Lower lobe of right lung (tissue), 2 donors: ENCODE measurements at places on chromosomes 5 and 9. TPM values are rescaled to one million over a fixed set of nuclear protein-coding genes. Genes with fewer than 3 reads are reported as not detected.
A peak's percentile ranks its signal among the peaks of the same experiment; 100 is the strongest.

DNA sequence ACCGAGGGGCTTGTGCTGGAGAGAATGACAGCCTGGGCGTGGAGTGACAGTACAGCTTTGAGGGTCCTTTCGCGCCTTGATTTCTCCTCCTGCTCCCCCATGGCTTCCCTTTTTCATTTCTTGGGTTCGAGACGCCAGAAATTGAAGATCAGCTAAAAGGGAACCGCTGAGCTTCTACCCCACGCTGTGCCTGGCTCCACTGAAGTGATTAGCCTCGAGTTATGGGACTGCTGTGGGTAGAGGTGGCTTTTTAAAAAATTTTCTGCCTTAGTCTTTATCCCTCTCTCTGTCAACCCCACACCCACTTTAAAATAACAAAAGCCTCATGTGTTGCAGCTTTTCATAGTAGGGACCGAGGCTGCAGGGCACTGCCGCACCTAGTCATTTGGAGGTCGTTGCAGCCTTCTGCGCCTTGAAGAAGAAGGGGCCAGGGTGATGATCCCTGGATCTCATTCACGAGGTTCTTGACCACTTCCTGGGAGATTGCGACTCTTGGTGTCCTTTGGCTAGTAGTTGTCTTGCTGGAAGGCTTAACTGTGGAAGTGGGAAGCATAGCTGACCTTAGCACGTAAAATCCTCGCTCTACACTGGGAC is 603 bp downstream of the PPIP5K2 start:
- no peaks in the 10 kb centered on the region for H3K36me3 ChIP-seq
- peak overlapping the region; percentile 75 for H3K4me3 ChIP-seq
- DNase-seq = no peak
- H3K27me3 ChIP-seq = no peaks in the 10 kb centered on the region
- H3K27ac ChIP-seq = peak overlapping the region; percentile 95

DNA sequence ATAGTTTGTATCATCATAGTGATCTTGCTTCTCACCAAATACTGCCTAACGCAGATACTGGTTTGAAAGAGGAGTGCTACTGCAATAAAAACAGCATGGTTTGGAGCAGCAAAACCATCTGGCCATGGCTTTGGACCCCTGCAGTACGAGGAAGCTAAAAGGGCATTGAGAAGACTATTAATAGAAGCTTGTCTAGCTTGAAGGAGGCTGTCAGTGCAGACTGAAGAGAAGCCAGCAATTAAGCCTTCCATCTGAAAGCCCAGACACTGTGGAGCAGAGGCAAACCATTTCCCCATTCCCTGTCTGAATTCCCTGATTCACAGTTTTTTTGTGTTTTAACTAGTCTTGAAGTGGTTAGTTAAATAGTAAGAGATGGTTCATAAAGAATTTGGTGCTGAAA is 281.6 kb downstream of the PTPRD start:
- H3K4me3 ChIP-seq = no peak overlapping the region
- DNase-seq = no peak
- no peaks in the 10 kb centered on the region for H3K36me3 ChIP-seq

- no peaks in the 10 kb centered on the region for H3K27me3 ChIP-seq
- no peak for DNase-seq
- no peak overlapping the region for H3K4me3 ChIP-seq
- H3K36me3 ChIP-seq = no peaks in the 10 kb centered on the region
- no peak overlapping the region for H3K27ac ChIP-seq
Measured at GRCh38 chr5:67045816-67046740, 150.5 kb downstream of the CD180 start.

The TAF1L gene
- total RNA-seq = not detected

- no peak for DNase-seq
- H3K4me3 ChIP-seq = no peak overlapping the region
- H3K27ac ChIP-seq = no peak overlapping the region
Measured at GRCh38 chr5:72895758-72896157, 60.1 kb upstream of the FCHO2 start.

DNA sequence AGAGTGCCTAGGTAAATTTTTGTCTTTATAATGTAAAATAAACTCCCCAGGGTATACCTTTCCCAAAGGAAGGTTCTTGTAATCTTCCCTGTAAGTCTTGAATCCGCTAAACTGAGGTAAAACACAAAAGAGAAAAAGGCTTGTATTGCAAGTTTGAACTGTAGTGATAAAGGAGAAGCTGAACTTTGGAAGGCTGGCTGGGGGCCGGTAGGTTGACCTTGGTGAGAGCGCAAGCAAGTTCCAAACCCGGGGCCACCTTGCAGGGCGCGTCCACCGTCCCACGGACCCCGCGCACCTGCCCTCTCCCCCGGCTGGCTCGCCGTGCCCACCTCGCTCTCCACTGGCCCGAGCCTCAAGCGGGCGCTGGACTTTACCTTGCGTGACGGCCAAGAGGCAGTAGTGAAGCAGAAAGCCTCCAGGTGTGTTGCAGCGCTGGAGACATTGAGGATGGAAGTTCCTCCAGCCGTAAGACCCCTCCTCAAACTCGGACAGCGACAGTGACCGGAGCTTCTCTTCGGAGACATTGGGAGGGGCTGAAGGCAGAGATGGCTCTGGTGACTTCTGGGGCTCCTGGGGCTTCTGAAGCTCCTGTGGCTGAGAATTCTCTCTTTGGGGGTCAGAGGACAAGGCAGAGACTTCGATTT is 428 bp downstream of the SLCO4C1 start:
- peaks cover 16% of the 10 kb centered on the region for H3K4me1 ChIP-seq
- peak; percentile 57 for DNase-seq
- H3K27me3 ChIP-seq = no peaks in the 10 kb centered on the region
- peak overlapping the region; percentile 47 for H3K27ac ChIP-seq
- H3K36me3 ChIP-seq = no peaks in the 10 kb centered on the region

The NPDC1 gene
- 124 TPM for total RNA-seq

- H3K27me3 ChIP-seq = no peaks in the 10 kb centered on the region
- H3K36me3 ChIP-seq = no peaks in the 10 kb centered on the region
- no peak overlapping the region for H3K4me3 ChIP-seq
Measured at GRCh38 chr9:20835377-20836286, 151.6 kb downstream of the FOCAD start.

- peaks cover 17% of the 10 kb centered on the region for H3K36me3 ChIP-seq
- no peaks in the 10 kb centered on the region for H3K27me3 ChIP-seq
- DNase-seq = peak; percentile 78
- H3K27ac ChIP-seq = peak overlapping the region; percentile 76
- H3K4me3 ChIP-seq = peak overlapping the region; percentile 36
Measured at GRCh38 chr5:172110921-172111851, 76.8 kb downstream of the STK10 start.

GRCh38 chr5:57037355-57037754 is 85.4 kb upstream of the MIER3 start:
- no peak overlapping the region for H3K4me3 ChIP-seq
- H3K27ac ChIP-seq = no peak overlapping the region
- H3K4me1 ChIP-seq = no peaks in the 10 kb centered on the region
- H3K36me3 ChIP-seq = no peaks in the 10 kb centered on the region
- no peaks in the 10 kb centered on the region for H3K27me3 ChIP-seq

The TNFSF8 gene
- 3.5 TPM for total RNA-seq

DNA sequence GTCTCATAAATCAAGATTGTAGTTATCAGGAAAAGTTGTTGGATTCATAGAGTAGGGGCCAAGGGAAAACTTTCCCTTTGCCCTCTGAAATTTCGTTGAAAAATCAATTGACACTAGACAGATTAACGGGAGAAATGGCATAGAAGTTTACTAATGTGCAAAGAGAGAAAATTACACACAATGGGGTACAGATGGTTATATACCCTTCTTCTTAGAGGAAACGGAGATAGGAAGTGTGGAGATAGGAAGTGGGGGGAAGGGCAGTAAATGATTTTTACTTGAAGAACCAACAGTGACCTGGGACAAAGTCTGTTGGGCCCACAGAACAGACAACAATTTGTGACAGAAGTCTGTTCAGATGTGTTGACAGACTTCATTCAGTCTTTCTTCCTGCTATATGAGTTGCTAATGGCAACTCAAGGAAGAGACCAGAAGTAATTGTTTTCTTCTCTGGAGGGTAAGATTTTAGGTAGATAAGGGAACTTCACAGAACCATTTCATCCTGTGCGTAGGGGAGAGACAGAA is 177.9 kb downstream of the C9orf152 start:
- H3K4me3 ChIP-seq = no peak overlapping the region
- DNase-seq = no peak
- H3K36me3 ChIP-seq = no peaks in the 10 kb centered on the region
- H3K4me1 ChIP-seq = peaks cover 19% of the 10 kb centered on the region
- H3K27me3 ChIP-seq = no peaks in the 10 kb centered on the region

GRCh38 chr5:149633476-149634350 is 52.4 kb downstream of the ARHGEF37 start:
- no peaks in the 10 kb centered on the region for H3K27me3 ChIP-seq
- peaks cover 12% of the 10 kb centered on the region for H3K36me3 ChIP-seq
- DNase-seq = no peak
- no peak overlapping the region for H3K27ac ChIP-seq

DNA sequence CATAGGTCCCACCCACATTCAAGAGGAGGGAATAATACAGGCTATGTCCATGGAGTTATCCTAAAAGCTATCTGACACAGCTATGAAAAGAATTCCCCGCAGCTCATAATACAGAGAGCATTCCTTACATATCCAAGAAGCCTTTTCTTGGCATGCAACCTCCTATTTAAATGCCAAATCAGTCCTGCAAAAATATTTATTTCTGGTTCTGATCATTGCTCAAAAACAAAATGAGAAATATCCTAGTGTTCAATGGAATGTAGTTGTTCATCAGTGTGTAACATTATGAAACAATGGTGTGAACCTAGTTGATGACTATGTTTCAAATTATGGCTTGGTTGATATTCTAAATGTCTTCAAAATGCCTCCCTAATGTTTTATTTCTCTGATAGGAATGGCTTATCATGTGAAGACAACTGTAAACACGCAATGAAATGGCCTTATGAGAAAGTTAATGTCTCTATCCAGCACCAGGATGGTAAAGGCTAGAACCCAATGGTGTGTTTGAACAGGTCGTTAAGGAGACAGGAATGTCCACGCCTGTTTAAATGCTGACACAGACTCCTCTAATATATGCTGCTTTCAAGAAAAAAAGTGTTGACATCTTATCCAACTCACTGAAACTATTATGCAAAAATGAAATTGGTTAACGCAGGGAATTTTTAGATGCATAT is 126.7 kb upstream of the CDH6 start:
- no peaks in the 10 kb centered on the region for H3K27me3 ChIP-seq
- no peak overlapping the region for H3K4me3 ChIP-seq
- no peaks in the 10 kb centered on the region for H3K4me1 ChIP-seq
- no peaks in the 10 kb centered on the region for H3K36me3 ChIP-seq

The IFNE gene
- not detected for total RNA-seq

The NAIP gene
- total RNA-seq = 43.9 TPM

The PDCD1LG2 gene
- total RNA-seq = 9.0 TPM

- no peak overlapping the region for H3K4me3 ChIP-seq
- no peak overlapping the region for H3K27ac ChIP-seq
- peaks cover 11% of the 10 kb centered on the region for H3K36me3 ChIP-seq
- DNase-seq = no peak
- no peaks in the 10 kb centered on the region for H3K27me3 ChIP-seq
- H3K4me1 ChIP-seq = peaks cover 25% of the 10 kb centered on the region
Measured at GRCh38 chr9:35338561-35339274, 151.2 kb upstream of the RUSC2 start.

DNA sequence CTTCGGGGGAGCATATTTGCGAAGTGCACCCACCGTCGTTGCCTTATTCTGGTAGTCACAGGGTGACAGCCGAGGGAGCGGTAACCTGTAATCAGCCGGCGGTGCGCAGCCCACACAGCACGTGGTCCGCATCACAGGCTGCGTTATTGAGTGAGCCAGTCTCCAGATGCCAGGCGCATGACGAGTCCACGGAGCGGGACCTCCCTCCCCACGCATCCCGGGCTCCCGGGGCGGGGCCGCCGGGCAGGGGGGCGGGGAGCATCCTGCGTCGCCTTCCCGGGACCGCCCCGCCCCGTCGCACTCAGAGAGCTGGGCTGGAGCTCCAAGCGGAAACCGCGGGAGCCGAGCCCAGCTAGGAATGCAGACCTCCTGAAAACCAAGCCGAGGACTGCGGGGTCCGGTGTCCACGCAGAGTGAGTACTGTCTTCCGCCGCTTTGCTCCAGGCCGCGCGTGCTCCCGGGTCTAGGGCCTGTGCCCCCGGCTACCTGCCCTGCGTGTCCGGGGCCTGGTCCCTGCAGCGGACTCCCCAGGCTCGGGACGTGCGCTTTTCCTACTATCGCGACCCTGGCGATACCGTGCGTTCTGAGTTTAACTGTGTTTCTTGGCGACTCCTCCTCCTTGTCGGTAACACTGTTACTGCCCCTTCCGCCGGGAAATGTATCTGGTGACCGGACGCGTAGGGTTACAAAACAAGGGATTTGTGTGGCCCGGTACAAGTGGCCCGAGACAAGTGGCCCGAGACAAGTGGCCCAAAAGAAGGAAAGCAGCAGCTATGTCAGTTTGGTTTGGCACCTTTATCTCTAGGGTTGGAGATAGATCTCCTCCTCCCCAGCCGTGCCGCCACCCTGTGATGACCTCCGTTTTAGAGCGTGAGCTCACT is 40.6 kb downstream of the CAST start:
- H3K4me3 ChIP-seq = peak overlapping the region; percentile 70
- H3K27ac ChIP-seq = peak overlapping the region; percentile 98
- H3K4me1 ChIP-seq = peaks cover 27% of the 10 kb centered on the region

The SPATA31E1 gene
- total RNA-seq = not detected

The GABRG2 gene
- total RNA-seq = not detected
